ENCODE measurements at places on chromosomes 5 and 9. TPM values are rescaled to one million over a fixed set of nuclear protein-coding genes. Genes with fewer than 3 reads are reported as not detected.

The SLC6A3 gene
- total RNA-seq: not detected

GRCh38 chr5:7391814-7392692, 3.9 kb upstream of the ADCY2 start:
- DNase-seq: no peak

The TAF1L gene
- total RNA-seq: not detected

The ZFP37 gene
- total RNA-seq: 1.0 TPM

The CRB2 gene
- total RNA-seq: not detected

The C1QTNF3 gene
- 0.70 TPM for total RNA-seq

GRCh38 chr5:665541-665955, 27.6 kb downstream of the TPPP start:
- DNase-seq: peak; percentile 17

- DNase-seq: no peak
Observed at GRCh38 chr9:4228606-4229005, 71.3 kb downstream of the GLIS3 start.

The ROR2 gene
- 0.43 TPM for total RNA-seq

DNA sequence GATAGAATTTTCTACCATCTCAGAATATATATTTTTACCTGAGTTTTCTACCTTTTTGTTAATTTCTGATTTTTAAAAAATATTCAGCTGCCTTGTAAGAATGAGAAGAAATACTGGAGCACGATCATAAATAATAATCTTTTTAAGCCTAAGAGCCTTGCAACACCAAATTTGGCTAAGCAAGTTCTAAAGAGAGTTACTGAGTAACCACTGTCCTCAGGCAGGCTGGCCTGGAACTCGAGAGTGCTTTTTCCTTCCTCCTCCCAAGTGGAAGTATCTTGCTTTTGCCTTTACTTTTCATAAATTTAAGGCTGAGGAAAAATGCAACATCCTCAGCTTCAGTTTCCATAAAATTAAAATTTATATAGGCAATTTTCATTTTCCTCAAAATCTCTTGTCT, 21.0 kb downstream of the GLRX start:
- no peak for DNase-seq

GRCh38 chr5:17229313-17229712, 11.9 kb downstream of the BASP1 start:
- no peak for DNase-seq

The SLC34A3 gene
- not detected for total RNA-seq

GRCh38 chr9:86485359-86485758, 131.1 kb upstream of the TUT7 start:
- DNase-seq: no peak

GRCh38 chr5:171646102-171647042, 139.2 kb upstream of the SMIM23 start:
- DNase-seq: no peak

The YIPF5 gene
- 21.3 TPM for total RNA-seq

- DNase-seq: no peak
Observed at GRCh38 chr9:98568234-98568908, 140.4 kb downstream of the GABBR2 start.

DNA sequence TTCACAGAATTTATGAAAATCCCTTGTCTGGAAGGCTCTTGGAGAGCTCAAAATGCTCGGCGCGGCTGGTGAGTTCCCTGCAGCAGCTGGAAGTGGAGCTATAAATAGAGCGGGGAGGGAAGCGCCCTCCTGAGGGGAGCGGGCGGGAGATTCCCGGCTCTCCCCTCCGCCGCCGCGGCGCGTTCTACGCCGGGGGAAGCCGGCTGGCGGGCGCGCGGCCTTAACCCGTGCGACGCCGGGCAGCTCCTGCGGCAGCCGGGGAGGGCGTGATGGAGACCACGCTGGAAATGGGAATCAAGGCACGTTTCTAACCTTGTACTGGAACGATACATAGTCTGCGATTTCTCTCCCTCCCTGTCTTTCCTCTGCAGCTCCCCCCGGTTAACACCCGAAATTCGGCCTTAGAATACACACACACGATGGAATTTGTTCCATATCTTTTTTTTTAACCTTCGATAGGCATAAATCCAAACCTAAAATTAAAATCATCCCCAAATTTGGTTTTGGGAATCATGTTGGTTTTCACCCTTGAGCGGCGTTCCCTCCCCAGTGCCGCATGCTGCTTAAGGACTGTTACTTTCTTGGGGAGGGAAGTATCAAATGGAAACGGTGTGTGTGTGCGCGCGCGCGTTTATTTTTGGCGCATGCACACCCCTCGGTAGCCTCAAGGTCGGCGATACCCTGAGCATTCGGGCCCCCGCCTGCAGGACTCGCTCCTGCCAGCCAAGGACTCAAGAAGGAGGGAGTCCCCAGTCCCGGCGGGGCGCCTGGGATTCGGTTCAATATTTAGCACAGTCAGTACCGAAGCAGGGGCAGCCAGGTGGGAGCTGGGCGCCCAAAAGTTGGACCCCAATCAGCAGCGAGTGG, 306.3 kb upstream of the KCNN2 start:
- peak; percentile 69 for DNase-seq

DNA sequence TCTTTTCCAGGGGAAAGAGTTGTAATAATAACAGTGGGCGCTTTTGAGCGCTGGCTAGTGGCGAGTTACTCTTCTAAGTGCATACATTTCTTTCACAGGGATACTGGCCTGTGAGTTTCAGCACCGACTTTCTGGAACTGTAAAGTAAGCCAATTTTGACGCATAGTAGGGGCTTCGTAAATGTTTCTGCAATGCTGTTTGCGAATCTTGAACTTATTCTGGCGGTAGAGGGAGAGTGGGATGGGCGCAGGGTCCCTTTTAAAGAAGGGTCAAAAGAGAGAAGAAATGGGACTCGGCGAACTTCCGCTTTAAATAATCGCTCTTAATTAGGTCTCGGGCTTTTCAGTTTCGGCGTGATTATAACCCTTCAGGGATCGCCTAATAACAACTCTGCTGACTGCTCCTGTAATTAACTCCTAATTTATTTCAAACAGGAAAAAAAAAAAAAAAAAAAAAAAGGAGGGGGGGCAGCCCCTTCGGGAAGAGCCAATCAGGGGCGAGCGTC, 351 bp upstream of the MSX2 start:
- DNase-seq: no peak

- no peak for DNase-seq
Observed at GRCh38 chr5:111345731-111346130, 121.5 kb downstream of the CAMK4 start.

DNA sequence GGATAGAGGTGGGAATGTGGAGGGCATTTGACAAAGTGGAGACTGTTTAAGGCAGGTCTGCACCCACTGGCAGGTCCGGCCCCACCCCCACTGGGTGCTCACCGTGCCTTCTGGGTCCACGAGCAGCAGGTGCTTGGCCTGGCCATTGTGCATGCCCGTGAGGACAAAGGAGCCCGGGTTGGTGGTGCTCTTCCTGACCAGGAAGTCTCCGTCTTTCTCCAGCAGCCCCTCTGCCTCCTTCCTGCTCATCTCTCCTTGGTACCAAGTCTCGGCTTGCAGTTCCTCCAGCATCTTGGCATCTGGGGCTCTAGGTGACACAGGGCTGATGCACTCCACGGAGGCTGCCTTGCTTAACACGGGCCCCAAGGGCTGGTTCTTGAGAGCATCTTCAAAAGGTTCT, 46.6 kb downstream of the S1PR3 start:
- no peak for DNase-seq

DNA sequence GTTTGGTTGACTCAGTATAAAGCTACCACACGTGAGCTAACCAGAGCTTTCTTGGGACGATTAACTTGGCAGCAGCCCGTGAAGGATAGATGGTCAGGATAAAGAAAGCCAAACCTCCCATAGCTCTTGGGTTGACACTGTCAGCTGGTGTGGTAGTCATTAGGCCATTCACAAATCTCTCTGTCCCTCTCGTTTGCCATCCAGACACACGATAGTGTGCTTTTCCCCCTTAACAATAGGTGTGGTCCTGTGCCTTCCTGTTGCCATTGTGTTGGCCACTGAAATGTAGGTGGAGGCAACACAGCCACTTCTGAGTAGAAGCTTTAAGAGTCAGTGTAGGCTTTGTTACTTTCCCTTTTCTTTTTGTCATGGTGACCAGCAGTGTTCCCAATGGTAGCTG, 11.7 kb downstream of the OR13J1 start:
- no peak for DNase-seq

The TEK gene
- total RNA-seq: 19.1 TPM

The MAP1B gene
- total RNA-seq: 49.7 TPM

DNA sequence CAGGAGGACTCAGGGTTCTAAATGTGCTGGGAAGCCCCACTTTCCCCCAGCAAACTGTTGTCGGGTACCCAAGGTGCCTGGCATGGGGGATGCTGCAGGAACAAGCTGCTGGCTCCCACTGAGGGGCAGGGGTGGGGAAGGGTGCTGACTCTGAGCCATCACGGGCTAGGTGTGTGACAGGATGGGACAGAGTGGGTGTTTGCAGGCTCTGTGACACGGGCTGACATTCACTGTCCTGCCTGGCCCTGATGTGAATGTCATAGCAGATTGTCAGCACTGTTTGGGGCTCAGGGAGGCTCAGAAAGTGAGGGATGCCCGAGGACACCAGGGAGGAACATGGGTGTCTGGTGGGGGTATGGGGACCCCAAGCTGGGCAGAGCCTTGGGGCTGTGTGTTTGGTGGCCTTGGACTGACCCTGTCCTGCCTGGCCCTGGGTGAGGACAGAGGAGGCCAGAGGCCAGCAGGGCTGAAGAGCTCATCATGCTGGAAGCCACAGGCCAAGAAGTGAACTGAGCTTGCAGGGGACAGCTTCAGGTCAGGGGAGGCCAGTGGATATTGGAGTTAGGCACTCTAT, 20.6 kb downstream of the WNK2 start:
- DNase-seq: peak; percentile 40

DNA sequence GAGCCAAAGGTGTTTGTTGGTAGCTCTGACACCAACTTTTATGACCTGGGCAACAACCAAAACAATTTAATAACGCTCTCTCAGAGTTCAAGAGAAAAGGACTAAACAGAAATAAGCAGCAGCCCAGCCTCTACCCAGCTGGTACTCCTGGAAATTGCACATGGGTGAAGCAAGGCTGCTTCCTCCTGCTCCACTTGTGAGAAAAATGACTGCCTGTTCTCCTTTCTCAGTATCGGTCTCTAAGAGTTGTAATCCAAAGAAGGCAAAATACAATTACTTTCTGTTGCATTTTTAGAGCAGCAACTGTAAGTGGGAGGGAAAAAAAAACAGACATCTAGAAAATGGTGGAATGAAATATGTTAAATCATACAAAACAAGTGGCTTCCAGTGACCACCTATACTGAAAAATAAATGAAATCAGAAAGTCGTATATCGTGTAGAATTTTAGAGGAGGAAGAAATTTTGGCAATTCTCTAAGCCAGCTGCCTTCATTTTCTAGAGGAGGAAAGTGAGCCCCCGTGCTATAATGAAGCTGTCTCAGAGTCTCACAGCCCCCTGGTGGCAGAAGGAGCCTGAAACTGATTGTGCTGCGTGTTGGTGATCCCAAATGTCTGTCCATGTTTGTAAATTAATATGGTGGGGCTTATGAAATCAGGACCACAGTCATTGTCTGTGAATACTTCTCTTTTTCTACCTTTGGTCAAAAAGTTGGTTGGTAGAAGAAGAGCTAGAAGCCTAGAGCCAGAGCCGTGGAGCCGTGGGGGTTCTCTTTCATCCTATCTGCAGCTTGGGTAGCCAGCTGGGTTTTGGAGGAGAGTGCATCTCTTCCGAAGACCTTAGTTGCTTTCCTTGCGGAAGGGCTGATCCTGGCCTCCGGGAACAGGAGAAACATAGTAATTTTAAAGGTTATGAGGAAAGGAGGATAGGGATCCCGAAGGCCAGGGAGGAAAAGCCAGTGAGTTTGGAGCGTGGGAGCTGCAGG, 139.9 kb downstream of the PIP5K1B start:
- DNase-seq: peak; percentile 59

The C9orf152 gene
- not detected for total RNA-seq

DNA sequence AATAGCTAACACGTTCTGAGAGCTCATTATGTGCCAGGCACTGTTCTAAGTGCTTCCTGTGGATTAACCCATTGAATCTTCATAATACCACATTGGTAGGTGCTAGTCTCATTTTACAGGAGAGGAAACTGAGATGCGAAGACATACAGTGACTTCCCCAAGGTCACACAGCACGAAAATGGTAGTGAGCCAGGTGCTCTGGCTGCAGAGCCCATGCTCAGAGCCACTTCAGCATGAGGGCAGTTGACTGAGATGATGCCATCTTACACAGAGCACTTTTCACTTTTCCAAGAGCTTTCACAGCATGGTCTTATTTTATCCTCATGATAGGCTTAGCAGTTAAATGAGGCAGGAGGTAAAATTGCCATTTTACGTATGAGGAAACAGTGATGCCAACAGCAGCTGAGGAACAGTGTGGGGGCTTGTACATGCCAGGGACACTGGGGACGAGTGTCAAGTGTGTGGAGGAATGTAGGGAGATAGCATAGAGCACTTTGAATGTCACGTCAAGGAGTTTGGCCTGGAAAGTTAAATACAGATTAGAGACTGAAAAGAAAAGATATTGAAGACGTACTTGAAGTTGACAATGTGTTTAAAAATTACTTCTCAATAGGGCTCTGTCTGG, 180.0 kb downstream of the KIF4B start:
- peak; percentile 49 for DNase-seq

DNA sequence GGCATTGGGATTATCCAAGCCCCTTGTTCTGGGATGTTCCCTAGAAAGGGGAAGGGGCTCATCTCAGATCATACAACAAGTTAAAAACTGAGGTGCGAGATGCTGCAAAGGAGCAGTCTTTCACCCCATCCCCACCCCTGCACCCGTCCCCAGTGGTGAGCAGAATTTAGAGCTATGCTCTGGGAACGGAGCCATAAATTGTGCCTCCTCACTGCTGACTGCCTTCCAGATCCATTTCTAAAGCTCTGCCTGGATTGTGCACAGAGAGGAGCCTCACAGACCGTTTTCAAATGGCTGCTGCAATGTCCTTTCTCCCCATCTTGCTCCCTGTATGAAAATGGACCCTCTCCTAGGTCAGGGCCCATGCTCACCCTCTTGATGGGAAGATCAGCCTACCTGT, 8.3 kb downstream of the SLC25A48 start:
- DNase-seq: no peak

The CATSPER3 gene
- total RNA-seq: 0.32 TPM

- DNase-seq: no peak
Observed at GRCh38 chr9:115042781-115043509, 75.0 kb downstream of the TNC start.

- no peak for DNase-seq
Observed at GRCh38 chr9:120783602-120784047, 9.6 kb downstream of the FBXW2 start.

The CXCL14 gene
- 1.3 TPM for total RNA-seq

GRCh38 chr5:43729846-43730478, 127.0 kb downstream of the NNT start:
- no peak for DNase-seq

Data from Right ventricle myocardium superior (tissue), 1 donor.